Breast epithelium (tissue), 4 donors: ENCODE measurements at places on chromosomes 3 and 15. TPM values are rescaled to one million over a fixed set of nuclear protein-coding genes. Genes with fewer than 3 reads are reported as not detected.

- DNase-seq: no peak
These were observed 44.6 kb upstream of the LRRC58 start for GRCh38 chr3:120393761-120394160.

CPNE9 gene
- total RNA-seq: not detected

DNA sequence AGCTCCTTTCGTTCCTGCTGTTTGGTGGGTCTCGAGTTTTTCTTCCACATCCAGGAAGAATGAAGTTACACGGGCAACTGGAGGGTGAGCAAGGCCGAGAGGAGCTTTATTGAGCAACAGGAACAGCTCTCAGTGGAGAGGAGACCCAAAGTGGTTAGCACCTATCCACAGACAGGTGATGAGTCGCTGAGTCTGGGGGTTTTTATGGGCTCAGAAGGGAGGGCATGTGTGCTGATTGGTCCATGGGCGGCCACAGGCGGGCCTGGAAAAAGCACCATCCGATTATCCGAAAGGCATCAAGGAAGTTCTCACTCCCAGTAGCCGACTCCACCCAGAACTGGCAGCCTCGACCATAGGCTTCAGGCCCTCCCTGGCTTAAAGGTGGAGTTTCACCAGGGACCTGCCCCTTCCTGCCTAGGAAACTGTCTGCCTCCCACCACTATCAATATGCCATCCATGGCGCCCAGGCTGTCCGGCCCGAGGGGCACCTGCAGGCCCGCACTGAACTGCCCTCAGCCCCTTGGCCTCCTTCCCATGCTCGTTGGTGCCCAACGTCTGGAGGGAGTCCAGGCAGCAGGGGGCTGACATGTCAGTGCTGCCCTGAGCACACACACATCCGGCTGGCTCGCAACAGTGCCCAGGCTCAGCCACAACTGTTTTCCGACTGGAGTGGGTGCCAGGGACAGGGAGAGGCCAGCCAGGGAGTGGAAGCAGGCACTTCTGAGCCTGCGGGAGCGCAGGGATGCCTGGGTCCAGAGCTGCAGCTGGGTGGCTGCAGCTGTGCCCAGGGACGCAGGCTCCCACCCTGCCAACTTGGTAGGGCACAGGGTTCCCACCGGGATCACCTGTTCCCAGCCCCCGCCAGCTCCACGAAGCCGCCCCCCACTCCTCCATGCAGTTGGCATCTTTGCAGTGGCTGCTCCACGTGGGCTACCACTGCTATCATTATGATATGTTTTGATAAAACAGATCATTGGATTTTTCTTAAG is 170.2 kb downstream of the FNDC3B start:
- no peak for DNase-seq

DNA sequence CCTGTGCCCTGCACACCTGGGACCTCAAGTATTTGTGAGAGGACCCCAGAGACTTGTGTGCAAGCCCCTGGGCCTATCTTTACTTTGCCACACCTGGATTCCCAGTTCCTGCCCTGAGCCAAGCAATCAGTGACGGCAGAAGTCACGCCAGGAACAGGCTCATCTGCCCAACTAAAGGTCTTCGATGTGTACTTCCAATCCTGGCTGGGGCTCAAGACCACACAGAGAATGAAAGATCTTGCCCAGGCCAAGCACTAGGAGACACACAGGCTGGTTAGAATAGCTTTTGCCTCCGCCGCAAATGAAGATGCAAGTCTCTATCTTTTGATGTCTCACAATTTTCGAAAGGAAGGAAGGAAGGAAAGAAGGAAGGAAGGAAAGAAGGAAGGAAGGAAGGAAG is 228.8 kb downstream of the OCA2 start:
- DNase-seq: no peak

MFGE8 gene
- 226 TPM for total RNA-seq

GOLGA6A gene
- total RNA-seq: not detected

DNA sequence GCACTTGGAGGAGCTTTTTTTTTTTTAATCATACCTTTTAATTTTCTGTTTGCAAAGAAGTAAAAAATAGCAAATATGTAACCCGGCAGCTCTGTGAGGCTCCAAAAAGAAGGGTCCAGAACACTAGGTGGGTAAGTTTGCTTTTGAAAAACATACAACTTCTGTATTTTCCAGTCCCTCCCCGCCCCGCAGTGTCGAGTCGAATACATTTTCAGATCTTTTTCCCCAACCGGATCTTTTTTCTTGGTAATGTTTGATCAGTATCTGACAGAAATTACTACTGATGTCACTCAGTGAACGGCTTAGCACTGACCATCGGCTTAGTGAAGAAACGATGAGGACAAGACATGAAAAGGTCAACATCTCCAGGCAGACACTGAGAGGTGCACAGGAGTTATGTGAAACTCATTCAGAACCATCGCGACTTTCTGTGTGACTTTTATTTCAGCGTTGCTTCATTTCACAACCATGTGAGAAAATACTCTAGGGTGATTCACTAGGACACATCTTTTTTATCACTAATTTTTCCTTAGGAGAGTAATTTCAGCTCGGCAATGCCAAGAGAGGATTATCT is 11.0 kb downstream of the ISL2 start:
- DNase-seq: no peak

GRCh38 chr3:52132041-52132440 is 22.2 kb downstream of the POC1A start:
- no peak for DNase-seq

- DNase-seq: no peak
These were observed 5.4 kb downstream of the DNAH1 start for GRCh38 chr3:52321481-52321880.

DNA sequence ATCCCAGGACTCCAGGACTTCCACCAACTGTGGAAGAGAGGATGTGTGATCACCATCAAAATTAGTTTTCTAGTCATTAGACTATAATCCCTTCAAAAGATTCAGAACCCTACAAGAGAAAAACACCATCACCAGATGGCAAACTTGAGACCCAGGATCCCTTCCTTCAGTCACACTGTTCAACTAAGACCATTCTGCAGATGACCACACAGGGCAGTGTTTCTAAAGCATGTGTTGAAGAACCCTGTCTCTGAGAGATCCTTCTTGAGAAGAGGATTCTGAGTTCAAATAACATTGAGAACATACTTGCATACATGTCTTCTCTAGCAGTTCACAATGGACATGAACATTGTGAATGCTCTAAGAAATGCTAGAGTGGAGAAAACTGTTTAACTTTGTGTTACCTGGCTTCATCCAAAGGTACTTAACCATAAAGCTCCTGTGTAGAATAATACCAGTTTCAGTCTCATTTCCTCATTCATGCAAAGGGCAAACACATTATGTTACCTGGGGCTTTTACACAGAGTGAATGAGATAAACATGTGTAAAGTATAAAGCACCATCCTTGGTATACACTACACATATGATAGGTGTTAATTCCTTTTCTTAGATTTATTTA is 2.4 kb upstream of the ADGRG7 start:
- no peak for DNase-seq

EFCAB12 gene
- 0.32 TPM for total RNA-seq

DNA sequence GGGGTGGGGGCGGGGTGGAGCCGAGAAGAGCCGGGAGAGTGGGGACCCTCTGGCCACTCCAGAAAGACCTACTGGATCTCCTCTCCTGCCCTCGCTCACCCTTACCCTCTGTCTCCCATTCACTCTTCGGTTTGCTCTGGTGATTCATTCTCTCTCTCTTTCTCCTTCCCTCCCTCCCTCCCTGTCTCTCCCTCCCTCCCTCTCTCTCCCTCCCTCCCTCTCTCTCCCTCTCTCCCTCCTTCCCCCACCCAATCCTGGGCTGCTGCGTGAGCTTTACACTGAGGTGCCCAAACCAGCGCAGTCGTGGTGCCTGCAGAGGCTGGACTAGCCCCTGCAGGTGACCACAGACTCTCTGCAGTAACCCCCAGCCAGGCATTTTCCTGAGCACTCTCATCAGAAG is 32.2 kb upstream of the ADAMTS17 start:
- DNase-seq: no peak

ALS2CL gene
- total RNA-seq: 20.6 TPM

DNA sequence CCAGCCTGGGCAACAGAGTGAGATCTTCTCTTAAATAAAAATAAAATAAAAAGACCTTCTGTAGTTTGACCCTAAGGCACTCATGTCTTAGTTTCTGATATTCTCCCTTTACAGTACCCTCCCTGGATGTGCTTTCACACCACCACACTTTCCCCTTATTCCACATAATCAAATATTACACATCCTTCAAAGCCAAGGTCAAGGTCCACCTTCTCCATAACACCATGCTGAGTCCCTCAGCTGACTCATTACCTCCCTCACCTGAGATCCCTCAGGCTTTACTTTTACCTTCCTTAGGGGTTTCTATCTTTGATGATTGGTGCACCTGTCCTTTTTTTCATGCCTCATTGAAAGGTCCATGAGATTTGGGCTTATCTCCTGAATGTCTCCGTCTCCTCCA is 25.5 kb upstream of the MNS1 start:
- DNase-seq: no peak

- DNase-seq: peak; percentile 59
These were observed at the start of gene NME9 for GRCh38 chr3:138329127-138329983. NME9 (minus strand) TSS chr3:138329851; CDS start chr3:138329335, 516 bp downstream.

CIP2A gene
- 3.5 TPM for total RNA-seq

- DNase-seq: no peak
These were observed 337.8 kb upstream of the NR2E3 start for GRCh38 chr15:71472566-71472965.

SOX14 gene
- not detected for total RNA-seq

KLF15 gene
- total RNA-seq: 36.3 TPM

DNA sequence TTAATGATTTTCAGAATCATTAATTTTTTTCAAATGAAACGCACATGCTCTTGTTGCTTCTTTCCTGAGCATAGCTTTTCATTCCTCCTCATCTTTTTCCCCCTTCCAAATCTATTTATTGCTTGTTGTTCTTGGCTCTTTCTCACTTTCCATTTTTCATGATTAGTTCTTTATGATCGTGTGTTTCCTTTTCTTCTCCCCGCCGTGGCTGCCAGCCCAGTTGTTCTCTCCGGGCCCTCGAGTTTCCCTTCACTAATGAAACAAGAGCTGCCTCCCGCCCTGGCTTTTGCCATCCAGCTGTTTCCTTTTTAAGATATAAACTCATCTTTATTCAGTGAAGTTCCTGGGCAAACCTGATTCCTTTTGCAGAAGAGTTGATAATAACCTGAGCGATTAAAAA is 170.2 kb upstream of the NR2F2 start:
- peak; percentile 56 for DNase-seq

GRCh38 chr3:138180375-138181029 is 5.8 kb upstream of the DBR1 start:
- DNase-seq: no peak

SYNM gene
- 32.0 TPM for total RNA-seq

TRIM71 gene
- total RNA-seq: not detected

GRCh38 chr3:76063811-76064210 is 278.5 kb upstream of the ZNF717 start:
- DNase-seq: no peak

PLEKHO2 gene
- total RNA-seq: 26.5 TPM

DNA sequence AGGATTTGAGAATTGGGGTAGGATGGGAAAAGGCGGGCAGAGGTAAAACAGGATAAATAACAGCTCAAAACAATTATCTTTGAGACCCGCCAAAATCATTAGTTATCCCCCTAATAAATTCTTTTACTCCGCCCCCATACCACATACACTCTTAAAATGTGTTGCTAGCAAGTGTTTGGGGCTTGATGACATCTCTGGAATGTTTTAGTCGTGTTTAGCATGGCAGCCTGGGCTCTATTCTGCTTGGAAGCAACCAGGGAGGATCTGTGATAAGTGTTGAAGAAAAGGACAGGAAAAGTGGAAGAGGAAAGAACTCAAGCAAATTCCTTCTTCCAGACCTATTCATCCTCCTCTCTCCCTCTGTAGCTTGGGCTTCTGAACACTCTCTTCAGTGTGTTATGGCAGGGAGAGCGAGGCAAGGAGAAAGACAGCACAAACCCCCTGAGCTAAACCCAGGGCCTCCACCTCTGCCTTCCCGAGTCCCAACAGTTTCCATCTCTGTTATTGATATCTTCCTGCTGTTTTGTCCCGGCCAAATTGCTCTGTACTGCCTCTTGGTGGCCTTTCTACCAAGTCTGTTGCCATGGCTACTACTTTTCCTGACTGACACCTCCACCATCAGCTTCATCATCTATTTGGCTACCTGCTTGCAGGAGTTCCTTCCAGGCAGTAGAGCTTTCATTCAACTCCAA is 135.8 kb downstream of the RPL22L1 start:
- DNase-seq: no peak

- no peak for DNase-seq
These were observed 14.4 kb downstream of the POLR2M start for GRCh38 chr15:57720867-57721266.

GRCh38 chr3:54065140-54065539 is 57.2 kb upstream of the CACNA2D3 start:
- no peak for DNase-seq

DNA sequence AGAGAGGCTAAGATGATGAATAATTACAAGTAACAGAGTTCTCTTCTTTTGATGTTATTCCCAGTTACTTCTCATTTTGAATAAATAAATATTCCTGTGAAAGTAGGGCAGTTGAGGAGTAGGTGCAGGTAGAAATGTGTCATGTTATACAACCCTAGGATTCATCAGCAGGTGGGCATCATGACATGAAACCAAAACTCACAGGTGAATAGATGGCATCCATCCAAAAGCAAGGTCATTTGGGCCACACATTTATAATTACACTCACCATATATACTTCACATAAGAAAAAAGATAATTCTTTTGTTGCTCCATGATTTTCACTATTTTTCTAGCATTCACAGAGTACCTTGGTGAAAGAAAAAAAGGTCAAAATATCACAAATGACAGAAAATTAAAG is 273.6 kb downstream of the ZBBX start:
- DNase-seq: no peak

GRCh38 chr3:23601091-23601822 is 204.5 kb upstream of the UBE2E1 start:
- no peak for DNase-seq

FOXL2 gene
- not detected for total RNA-seq

- no peak for DNase-seq
These were observed 13.9 kb downstream of the EOGT start for GRCh38 chr3:68999605-69000004.

OR5K2 gene
- not detected for total RNA-seq

GRCh38 chr15:99211926-99212325 is 37.5 kb downstream of the TTC23 start:
- no peak for DNase-seq

DNA sequence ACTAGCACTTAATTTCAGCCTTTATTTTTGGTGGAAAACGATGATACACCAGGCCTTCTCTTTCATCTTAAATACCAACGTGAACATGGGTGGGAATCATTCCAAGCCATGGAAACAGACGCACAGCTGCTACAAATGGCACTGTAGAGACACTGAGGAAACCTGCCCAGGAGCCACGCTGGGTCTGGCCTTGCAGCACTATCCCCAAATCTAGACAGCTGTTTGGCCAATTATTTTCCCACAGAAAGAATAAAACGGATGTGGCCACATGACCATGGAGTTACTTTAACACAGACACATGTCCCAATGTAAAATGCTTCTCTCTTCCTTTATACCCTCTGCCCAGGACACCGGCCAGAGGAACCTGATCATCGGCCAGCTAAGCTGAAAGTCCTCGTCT is 83.6 kb upstream of the OCA2 start:
- DNase-seq: no peak

TMC3 gene
- not detected for total RNA-seq
